ENCODE measurements at places on chromosomes 2 and 18.

GRCh38 chr18:44988821-44989587 lies 308.3 kb downstream of the SETBP1 start:
- DNase-seq: no peak

- DNase-seq: no peak
These were observed 134.9 kb downstream of the MAP3K20 start for GRCh38 chr2:173210270-173211196.

DNA sequence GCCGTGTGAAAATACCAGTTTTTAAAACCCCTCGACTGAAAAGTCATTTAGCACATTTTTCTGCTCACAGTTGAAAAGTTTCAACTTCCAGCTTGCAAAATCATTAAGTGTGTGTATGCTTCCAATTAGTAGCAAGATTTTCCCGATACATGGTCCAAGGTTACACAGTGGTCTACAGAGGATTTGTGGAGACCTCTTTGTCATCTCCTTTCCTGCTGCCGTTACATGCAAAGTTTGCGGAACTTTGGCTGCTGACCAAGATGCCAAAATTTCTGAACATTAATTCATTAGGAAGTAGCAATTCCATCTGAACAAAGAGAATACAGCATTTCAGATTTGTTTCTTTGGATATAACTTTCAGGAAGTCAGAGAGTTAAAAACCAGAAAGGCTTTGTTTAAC lies 474.6 kb downstream of the PLCL1 start:
- DNase-seq: no peak

DNA sequence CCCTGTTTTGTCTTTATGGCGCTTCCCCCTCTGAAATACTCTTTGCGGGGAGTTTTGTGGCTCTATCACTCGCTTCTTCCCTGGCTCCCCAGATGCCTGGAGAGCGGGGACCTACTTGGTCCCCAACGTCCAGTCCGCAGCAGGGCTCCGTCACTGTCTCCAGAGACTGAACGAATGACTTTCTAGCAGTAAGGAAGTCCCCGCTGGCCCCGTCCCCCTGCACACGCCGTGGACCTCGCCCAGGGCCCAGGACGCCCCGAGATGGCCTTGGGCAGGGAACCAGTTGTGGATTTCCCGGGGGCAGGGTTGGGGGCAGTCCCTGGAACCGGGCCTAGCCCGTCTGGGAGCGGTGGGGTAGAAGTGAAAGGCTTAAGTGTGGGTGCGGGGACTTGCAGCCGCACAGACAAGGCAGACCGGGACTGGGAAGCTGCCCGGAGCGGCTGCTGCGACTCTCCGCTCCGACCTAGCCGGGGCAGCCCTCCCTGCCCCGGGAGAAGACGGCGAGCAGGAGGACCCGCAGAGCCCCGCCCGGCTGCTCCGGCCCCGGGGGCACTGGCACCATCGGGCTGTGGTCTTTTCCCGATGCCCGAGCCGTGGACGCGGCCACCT lies 821 bp upstream of the EPHA4 start:
- no peak for DNase-seq

GRCh38 chr18:37225279-37225678 lies 340.3 kb downstream of the CELF4 start:
- DNase-seq: no peak

DNA sequence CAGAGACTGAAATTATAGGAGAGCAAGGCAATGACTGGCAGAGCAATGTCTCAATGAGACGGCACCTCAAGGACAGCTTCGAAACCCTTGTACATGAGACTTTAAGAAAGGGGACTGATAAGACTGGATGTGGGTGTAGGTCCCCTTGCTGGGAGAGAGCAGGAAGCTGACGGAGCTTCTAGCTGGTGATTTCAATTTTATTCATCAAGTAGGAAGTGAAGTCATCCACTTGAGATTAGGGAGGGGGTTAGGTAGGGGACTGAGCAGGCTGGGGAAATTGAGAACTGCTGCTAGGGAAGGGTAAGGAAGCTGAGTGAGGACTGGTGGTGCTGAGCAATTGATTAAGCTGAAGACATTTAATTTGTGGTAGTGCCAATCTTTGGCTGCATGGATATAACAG lies 99.5 kb upstream of the ITGB6 start:
- no peak for DNase-seq

DNA sequence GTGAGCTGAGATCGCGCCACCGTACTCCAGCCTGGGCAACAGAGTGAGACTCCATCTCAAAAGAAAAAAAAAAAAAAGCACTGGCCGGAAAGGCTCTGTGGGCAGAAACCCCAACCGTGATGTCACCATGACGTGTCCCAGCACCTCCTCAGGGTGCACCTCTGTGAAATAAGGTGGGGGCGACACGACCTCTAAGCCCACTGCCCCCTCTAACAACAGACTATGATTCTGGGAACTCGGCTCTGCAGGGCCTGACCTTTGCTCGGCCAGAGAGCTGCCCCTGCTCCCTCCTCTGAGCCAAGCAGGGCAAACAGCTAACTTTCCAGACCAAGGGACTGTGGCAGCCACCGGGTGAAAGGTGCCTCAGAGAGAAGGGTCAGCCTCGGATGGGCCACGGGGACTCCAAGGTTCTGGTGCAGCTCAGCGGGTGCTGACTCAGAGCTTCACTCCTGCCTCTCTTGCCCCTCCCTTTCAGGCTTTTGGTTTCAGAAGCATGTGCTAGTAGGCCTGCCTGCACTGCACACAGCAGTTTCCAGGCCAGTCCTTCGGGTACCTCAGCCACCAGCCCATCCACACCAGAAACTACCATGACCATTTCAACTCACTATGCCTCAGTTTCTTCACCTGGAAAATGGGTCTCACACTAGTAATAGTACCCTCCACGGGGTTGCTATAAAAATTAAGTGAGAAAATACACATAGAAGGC lies 8.0 kb downstream of the TMBIM1 start:
- DNase-seq: no peak

- DNase-seq: no peak
These were observed 151.1 kb downstream of the PRKCE start for GRCh38 chr2:45802499-45803138.

DNA sequence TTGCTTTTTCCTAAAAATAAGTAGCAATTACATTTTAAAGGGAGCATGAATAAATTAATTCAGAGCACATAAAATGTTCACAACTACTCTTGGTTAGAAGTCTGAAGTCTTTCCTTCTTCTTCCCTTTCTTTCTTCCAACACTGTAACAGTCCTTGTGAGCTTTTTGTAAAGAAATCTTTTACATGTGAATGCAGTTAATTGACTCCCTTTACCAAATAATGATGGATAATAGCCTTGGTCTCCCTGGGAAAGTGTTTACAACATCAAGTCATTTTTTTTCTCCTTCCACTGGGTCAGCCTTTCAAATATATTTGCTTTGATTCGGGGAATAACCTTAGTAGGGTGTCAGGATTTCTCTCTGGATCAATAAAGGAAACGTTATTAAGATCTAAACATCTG lies 39.1 kb downstream of the CALCRL start:
- no peak for DNase-seq

GRCh38 chr2:30231996-30232800 lies 864 bp downstream of the LBH start:
- DNase-seq: no peak

- no peak for DNase-seq
These were observed 31.5 kb upstream of the NFE2L2 start for GRCh38 chr2:177296040-177296439.

DNA sequence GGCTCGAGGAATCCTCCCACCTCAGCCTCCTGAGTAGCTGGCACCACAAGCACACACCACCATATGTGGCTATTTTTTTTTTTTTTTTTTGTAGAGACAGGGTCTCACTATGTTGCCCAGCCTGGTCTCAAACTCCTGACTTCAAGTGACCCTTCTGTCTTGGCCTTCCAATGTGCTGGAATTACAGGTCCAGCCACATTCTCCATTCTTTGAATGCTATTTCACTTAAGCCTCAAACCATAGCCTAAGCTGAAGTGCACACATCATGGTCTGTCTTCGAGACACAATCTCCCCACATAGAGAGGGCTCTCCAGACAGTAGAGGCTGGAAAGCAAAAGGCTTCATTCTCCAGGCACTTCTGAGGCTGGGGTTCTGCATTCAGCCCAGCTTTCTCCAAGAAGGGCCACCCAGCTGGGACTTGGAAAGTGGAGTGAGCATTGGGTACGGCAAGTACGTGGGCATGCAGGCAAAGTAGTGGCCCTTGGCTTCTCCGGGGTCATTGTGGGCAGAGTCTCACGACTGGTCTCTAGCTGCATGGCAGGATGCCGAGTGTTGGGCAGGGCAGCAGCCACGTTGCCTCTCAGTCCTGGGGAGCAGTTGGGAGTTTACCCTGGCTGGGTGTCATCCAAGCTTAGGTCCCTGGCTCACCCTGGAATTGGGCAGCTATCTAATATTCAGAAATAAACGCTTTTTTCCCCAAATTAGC lies 78.2 kb upstream of the SMAD7 start:
- DNase-seq: no peak

GRCh38 chr18:35470435-35470834 lies 27.3 kb downstream of the INO80C start:
- DNase-seq: peak; percentile 2

- DNase-seq: no peak
These were observed 190.6 kb downstream of the TDRD15 start for GRCh38 chr2:21314322-21314835.

GRCh38 chr2:239918749-239919148 lies 106.4 kb downstream of the NDUFA10 start:
- no peak for DNase-seq

- DNase-seq: no peak
These were observed at the start of gene BOD1L2 for GRCh38 chr18:57146956-57147636. Gene BOD1L2, plus strand, starts transcription at chr18:57147087. Its CDS starts 226 bp downstream, at chr18:57147313.

DNA sequence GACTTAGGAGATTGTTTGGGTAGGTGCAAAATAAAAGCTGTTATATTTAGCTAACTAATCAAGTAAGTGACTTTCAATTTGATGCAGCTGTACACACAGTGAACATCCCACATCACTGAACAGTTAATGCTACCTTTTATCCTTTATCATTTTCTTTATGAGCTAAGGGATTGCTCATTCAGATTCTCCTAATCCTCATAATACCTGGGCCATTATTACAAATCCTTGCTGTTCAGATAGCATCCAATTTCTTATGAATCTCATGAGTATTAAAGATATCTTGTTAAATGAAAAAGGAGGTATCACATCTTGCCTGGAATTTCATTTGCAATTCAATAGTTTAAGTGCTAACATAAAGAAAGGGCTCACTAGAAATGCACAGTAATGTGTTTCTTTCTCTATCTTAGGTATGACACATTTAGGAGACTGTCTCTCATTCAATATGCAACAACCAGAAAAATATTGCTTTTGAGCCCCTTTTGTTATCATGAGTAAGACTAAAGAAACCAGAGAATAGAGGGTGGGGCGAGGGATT lies 918.5 kb downstream of the CBLN2 start:
- DNase-seq: no peak

DNA sequence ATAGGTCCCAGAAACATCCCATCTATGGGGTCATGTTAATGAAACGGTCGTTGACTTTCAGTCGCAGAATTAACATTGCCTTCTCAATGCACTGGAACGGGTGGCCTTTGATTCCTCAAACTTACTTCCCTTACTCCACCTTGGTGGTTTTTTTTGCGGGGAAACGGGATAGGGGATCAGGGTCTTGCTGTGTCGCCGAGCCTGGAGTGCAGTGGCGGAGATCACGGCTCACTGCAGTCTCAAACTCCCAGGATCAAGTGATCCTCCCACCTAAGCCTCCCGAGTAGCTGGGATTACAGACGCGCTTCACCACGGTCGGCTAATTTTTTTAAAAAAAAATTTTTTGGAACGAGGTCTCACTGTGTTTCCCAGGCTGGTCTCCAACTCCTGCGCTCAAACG lies 754 bp downstream of the ATG16L1 start:
- DNase-seq: no peak

- no peak for DNase-seq
These were observed 70.3 kb upstream of the IL1R2 start for GRCh38 chr2:101921319-101921952.

GRCh38 chr18:12306752-12307700 lies 1.0 kb upstream of the TUBB6 start:
- no peak for DNase-seq

DNA sequence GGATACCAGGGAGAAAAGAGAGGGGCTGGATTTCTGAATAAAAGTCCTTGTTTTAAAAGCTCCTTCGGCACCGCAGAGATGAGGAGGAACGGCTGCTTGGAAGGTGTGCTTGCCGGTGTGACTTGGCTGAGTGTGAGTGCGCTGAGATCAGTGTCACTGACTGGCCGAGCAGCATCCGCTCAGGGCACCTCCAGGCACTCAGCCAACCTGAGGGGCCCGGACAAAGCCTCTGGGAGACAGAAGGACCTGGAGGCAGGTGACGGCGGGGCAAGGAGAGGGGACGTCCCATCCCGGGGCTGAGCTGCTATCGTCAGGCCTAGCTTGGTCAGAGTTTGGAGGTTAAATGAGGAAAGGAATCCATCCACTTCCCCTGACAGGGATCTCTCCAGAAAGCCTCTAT lies 16.8 kb upstream of the ALLC start:
- no peak for DNase-seq

GRCh38 chr2:237210297-237210696 lies 124.6 kb downstream of the COPS8 start:
- DNase-seq: no peak

- DNase-seq: no peak
These were observed 327.1 kb downstream of the GALNT13 start for GRCh38 chr2:154198866-154199265.

DNA sequence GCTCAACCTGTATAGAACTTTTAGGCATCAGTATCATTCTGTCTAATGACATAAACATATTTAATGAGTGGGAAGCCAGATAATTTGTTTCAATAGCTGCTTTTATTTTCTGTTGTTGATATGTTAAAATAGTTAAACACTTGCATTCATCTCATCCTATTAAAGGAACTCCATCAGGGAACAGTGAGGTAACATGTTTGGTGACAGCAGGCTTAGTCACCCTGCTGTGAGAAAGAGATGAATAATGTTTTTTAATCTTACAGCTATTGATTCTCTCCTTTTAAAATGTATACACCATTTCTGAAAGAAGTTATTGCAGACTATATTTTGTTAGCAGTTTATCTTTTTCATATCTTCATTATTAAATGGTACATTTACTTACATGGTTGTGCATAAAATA lies 123.3 kb upstream of the CWC22 start:
- DNase-seq: no peak

- DNase-seq: peak; percentile 17
These were observed 3.8 kb upstream of the EGR4 start for GRCh38 chr2:73297151-73297559.

GRCh38 chr18:56575819-56576663 lies 62.4 kb downstream of the TXNL1 start:
- peak; percentile 38 for DNase-seq

Data from cerebellar nuclear complex (tissue), 1 donor.